ENCODE measurements at places on chromosomes 3 and 15.
A peak's percentile ranks its signal among the peaks of the same experiment; 100 is the strongest.

- no peak for DNase-seq
Measured at GRCh38 chr15:78620021-78620526, 722 bp downstream of the CHRNA3 start.

DNA sequence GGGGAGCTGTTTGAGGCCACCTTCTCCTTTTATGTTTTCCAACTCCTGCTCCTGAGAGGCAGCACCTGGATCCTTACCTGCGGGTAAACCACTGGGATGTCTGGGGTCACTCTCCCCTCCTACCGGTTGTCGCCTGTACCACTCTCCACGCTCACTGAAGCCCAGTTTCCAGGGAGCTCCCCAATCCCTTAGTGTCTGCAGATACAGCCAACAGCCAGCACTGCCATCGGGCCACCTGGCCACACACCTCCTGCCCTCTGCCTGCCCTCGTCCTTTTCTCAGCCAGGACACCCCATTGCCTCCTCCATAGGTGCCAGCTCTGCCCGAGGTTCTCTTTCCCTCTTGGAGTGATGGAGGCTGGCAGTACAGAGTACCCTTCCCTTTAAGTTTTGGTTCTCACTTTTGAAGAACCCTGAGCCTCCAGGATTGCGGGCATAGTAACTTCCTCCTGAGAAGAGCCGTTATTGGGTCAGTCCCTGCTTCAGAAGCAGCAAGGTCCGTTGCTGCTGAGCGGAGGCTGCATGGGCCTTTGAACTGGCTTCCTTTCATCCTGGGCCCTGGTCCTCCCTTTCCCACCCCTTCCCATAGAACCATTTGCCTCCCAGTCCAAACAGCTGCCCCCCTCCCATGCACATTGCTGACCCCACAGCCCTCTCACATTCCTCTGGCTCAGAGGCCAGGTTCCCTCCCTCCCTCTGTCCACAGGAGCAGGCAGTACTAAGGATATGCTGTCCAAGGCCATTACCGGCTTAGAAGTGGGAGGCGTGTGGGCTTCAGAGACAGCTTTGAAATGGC, 30.9 kb downstream of the ARNT2 start:
- no peak for DNase-seq

DNA sequence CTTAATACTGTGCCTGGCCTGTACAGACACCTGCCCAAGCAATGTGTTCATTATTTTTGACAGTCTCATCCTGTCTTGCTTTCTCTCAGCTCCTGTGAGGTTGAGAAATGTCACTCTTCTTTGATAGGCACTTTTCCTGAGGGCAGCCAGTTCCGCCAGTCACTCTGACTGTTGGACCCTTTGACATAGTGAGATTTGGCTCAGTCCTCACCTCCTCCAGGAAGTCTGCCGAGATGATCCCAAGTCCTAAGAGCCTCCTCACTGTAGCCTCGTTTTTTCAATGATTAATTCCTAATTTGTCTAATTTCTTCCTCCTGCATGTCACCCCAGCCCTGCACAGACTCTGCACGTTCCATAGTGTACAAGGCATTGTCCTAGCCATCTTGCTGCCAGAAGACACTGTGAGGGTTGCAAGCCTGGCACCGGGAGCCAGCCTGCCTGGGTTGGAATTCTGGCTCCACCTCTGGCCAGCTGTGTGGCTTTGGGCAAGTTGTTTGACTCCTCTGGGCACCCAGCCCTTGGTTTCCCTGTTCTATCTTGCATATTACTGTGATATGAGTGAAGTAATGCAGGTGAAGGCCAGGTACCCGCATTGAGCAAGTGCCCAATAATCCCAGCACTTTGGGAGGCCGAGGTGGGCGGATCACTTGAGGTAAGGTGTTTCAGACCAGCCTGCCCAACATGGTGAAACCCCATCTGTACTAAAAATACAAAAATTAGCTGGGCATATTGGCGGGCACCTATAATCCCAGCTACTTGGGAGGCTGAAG, 24.3 kb downstream of the RPLP1 start:
- DNase-seq: no peak

- DNase-seq: peak; percentile 17
Measured at GRCh38 chr3:150184426-150185071, 213.9 kb upstream of the PFN2 start.

GRCh38 chr3:15685927-15686326, 84.4 kb downstream of the BTD start:
- DNase-seq: no peak

DNA sequence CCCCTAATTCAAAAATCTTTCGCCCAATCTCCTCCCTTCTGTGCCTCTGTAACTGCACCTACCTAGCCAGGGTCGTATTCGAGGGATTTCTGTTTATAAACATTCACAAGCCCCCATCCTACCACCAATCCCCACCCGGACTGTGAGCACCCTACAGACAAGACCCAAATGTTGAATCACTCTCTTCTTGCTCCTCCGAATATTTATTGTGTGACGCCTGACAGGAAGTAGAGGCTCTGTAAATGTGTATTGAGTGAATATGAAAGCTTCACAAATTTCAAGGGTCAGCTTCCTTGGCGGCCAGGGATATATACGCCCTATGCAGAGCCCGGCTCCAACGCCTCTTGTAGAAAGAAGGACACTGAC, 1.6 kb downstream of the BDH1 start:
- no peak for DNase-seq
